ENCODE measurements at places on chromosomes 6 and 20. TPM values are rescaled to one million over a fixed set of nuclear protein-coding genes. Genes with fewer than 3 reads are reported as not detected.

DNA sequence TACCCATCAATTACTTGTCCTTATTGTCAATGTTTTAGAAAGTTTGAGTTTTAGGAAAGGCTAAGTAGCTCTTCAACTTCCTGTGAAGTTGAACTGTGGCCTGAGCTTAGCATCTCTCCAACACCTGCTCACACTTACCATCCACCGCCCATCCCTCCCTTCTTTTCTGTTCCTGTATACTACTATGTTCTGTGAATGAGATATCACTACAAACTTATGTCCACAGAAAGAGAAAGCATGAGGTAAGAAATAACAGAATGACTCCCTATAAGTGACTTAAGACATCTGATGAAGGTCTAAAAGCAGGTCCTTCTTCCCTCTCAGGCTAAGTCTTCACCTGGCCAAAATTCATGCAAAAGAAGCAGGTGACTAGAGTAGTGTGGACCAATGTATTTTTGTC is 246.3 kb upstream of the PREP start:
- no peaks in the 10 kb centered on the region for H3K4me1 ChIP-seq
- H3K27ac ChIP-seq: no peak overlapping the region
- no peaks in the 10 kb centered on the region for H3K36me3 ChIP-seq
- DNase-seq: no peak
- H3K4me3 ChIP-seq: no peak overlapping the region

- no peak for DNase-seq
- no peaks in the 10 kb centered on the region for H3K4me1 ChIP-seq
- H3K27me3 ChIP-seq: peaks cover 3% of the 10 kb centered on the region
- H3K27ac ChIP-seq: no peak overlapping the region
These were observed 248.0 kb upstream of the PRDM1 start for GRCh38 chr6:105838171-105838570.

- H3K27me3 ChIP-seq: no peaks in the 10 kb centered on the region
- H3K4me3 ChIP-seq: no peak overlapping the region
- DNase-seq: no peak
- peaks cover 3% of the 10 kb centered on the region for H3K4me1 ChIP-seq
- peaks cover 3% of the 10 kb centered on the region for H3K36me3 ChIP-seq
These were observed 10.0 kb downstream of the CEBPB start for GRCh38 chr20:50200482-50201104.

DNA sequence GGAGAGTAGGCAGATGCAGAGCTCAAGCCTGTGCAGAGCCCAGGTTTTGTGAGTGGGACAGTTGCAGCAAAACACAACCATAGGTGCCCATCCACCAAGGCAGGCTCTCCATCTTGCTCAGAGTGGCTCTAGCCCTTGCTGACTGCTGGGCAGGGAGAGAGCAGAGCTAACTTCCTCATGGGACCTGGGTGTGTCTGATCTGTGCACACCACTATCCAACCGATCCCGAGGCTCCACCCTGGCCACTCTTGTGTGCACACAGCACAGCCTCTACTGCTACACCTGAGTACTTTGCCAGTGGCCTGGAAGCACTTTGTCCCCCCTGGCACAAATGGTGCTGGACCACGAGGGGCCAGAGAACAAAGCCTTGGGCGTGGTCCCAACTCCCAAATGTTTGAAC is 7.9 kb upstream of the DEFB125 start:
- no peak overlapping the region for H3K27ac ChIP-seq
- H3K4me1 ChIP-seq: no peaks in the 10 kb centered on the region
- no peaks in the 10 kb centered on the region for H3K27me3 ChIP-seq
- H3K36me3 ChIP-seq: no peaks in the 10 kb centered on the region
- no peak for DNase-seq

- DNase-seq: no peak
- H3K27me3 ChIP-seq: peaks cover 13% of the 10 kb centered on the region
- H3K4me3 ChIP-seq: no peak overlapping the region
- peaks cover 3% of the 10 kb centered on the region for H3K4me1 ChIP-seq
- no peak overlapping the region for H3K27ac ChIP-seq
- H3K36me3 ChIP-seq: peaks cover 25% of the 10 kb centered on the region
These were observed 141.7 kb downstream of the TMEM242 start for GRCh38 chr6:157181649-157182048.

- no peak overlapping the region for H3K27ac ChIP-seq
- no peak overlapping the region for H3K4me3 ChIP-seq
- no peaks in the 10 kb centered on the region for H3K4me1 ChIP-seq
- peaks cover 1% of the 10 kb centered on the region for H3K27me3 ChIP-seq
- peaks cover 4% of the 10 kb centered on the region for H3K36me3 ChIP-seq
These were observed 75.8 kb downstream of the SYCP2L start for GRCh38 chr6:10962673-10963072.

DNA sequence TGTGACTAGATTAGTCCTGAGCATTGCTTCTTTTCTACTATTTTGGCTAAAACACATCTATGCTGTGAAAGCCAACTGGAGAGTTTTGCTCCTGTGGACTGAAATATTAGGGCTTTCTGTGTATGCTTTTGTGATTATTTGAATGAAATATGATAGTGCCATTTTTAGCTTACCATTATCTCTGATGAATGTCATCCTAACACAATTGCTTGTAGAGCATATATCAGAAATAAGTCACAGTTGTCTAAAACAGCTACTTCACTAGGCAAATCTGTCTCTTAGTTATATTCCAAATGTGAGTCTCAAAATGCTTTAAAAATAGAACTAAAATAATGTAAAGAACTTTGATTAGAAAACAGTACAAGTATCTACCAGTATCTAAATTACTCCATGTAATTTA is 401.4 kb upstream of the PTCHD4 start:
- no peak for DNase-seq
- H3K36me3 ChIP-seq: no peaks in the 10 kb centered on the region
- no peaks in the 10 kb centered on the region for H3K27me3 ChIP-seq
- no peaks in the 10 kb centered on the region for H3K4me1 ChIP-seq
- H3K27ac ChIP-seq: no peak overlapping the region
- no peak overlapping the region for H3K4me3 ChIP-seq

DNA sequence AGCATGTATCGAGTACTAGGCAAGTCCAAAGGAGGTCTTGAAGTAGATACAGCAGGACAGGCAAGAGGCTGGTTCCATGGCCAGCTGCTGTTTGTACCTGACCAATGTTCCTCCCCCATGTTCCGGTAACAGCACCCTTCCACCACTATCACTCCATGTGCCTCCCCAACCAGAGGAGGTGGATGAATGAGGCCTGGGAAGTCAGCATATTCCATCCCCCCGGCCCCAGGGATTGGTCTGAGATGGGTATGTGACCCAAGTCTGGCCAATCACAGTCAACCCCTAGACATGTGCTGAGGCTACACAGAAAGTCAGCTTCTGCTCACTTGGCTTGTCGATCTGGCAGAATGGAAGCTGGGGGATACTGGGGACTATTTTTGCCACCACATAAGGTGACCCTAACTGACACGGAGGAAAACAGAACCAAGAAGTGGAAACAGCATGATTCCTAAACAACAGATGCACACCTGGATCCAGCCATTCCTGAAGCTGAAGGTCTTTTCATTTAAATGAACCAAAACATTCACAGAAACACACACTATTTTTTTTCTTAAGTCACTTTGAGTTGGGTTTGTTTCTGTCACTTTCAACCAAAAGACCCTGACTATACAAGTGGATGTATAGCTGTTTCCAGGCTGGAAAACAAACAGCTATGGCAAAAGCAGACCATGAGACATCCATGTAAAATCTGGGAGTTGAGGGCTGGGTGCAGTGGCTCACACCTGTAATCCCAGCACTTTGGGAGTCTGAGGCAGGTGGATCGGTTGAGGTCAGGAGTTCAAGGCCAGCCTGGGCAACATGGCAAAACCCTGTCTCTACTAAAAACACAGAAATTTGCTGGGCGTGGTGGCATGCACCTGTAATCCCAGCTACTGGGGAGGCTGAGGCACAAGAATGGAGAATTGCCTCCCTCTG is 70.4 kb upstream of the PTPN1 start:
- no peak overlapping the region for H3K4me3 ChIP-seq
- no peaks in the 10 kb centered on the region for H3K36me3 ChIP-seq
- H3K27me3 ChIP-seq: no peaks in the 10 kb centered on the region
- DNase-seq: no peak
- H3K27ac ChIP-seq: no peak overlapping the region

GRCh38 chr6:30841644-30842504 is 42.4 kb upstream of the DDR1 start:
- no peak overlapping the region for H3K27ac ChIP-seq
- DNase-seq: no peak
- no peaks in the 10 kb centered on the region for H3K36me3 ChIP-seq
- H3K27me3 ChIP-seq: no peaks in the 10 kb centered on the region
- no peak overlapping the region for H3K4me3 ChIP-seq

DNA sequence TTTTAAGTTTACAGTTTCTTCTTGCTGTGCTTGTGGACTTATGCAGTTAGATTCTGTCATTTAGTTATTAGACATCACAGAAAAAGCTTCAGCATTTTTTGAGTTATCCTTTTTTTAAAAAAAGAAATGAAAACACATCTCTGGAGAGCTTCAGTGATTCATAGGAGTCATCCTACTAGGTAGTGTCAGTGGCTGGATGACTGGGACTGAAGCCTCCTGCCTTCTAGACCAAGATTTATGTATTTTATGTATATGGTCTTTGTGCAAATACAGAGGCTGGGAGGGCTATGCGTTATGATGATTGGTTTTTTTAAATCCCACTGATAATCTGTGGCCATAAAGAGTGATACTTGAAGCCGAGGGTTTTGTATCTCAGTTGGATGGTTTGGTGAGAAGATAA is 125.9 kb upstream of the JAG1 start:
- DNase-seq: no peak
- H3K27me3 ChIP-seq: no peaks in the 10 kb centered on the region
- H3K4me1 ChIP-seq: no peaks in the 10 kb centered on the region

- H3K27me3 ChIP-seq: peaks cover 4% of the 10 kb centered on the region
- H3K36me3 ChIP-seq: peaks cover 7% of the 10 kb centered on the region
- no peak for DNase-seq
- no peak overlapping the region for H3K4me3 ChIP-seq
These were observed 6.6 kb downstream of the B4GALT5 start for GRCh38 chr20:49707118-49707517.

GRCh38 chr6:154898821-154899220 is 96.3 kb upstream of the TIAM2 start:
- peaks cover 12% of the 10 kb centered on the region for H3K4me1 ChIP-seq
- no peak overlapping the region for H3K4me3 ChIP-seq
- H3K27ac ChIP-seq: no peak overlapping the region

- H3K27me3 ChIP-seq: peaks cover 8% of the 10 kb centered on the region
- no peak overlapping the region for H3K4me3 ChIP-seq
- H3K27ac ChIP-seq: no peak overlapping the region
- H3K36me3 ChIP-seq: no peaks in the 10 kb centered on the region
- peaks cover 5% of the 10 kb centered on the region for H3K4me1 ChIP-seq
These were observed 1.4 kb upstream of the LAMA5 start for GRCh38 chr20:62368392-62368975.

The PRSS35 gene
- 1.3 TPM for total RNA-seq

The CCN6 gene
- not detected for total RNA-seq

The RSPH9 gene
- total RNA-seq: not detected

Measured in endothelial cell (in vitro differentiated cells).